ENCODE measurements at places on chromosomes 13 and 19.

- DNase-seq = no peak
These were observed 218.9 kb upstream of the EDNRB start for GRCh38 chr13:78137404-78138142.

DNA sequence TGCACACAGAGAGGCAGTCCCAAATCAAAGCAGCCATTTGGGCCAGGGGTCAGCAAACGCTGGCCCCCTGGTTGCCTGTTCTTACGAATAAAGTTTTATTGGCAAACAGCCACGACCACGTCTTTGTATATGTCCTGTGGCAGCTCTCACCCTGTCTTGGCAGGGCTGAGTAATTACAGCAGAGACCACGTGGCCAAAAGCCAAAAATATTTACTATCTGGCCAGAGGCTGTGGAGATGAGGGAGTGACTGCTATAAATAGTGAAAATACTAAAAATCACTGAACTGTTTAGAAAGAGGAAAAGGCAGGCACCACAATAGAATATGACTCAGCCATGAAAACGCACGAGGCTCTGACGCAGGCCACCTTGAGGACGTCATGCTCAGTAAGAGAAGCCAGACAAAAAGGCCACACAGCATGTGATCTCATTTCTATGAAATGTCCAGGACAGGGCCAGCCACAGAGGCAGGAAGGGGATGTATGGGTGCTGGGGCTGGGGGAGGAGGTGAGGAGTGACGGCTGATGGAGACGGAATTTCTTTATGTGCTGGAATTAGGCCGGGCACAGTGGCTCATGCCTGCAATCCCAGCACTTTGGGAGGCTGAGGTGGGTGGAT lies 29.4 kb downstream of the SMIM24 start:
- DNase-seq = no peak

- DNase-seq = no peak
These were observed 2660.1 kb upstream of the PCDH20 start for GRCh38 chr13:64075543-64076271.

GRCh38 chr13:44459674-44460073 lies 86.0 kb downstream of the SERP2 start:
- DNase-seq = no peak

GRCh38 chr19:3785938-3786824 lies at the start of gene MATK:
Gene MATK (minus strand): TSS chr19:3786381. CDS start chr19:3785135, 1,246 bp downstream.
- DNase-seq = no peak

DNA sequence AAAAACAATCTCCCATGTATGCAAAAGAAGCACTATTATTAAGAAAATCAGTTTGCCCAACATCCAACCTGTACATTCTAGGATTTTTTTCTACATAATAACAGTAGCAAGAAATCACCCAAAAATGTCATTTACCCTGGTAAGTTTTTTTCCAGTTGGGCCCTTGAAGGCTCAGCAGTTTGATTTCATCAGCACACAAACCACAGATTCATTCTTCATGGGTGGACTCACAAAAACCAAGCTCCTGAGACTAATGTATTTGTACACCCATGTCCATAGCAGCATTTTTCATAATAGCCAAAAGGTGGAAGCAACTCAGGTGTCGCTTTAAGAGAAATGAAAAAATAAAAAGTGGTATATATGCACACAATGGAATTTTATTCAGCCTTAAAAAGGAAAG lies 210.1 kb downstream of the TBC1D4 start:
- DNase-seq = no peak

GRCh38 chr19:47005873-47006272 lies 13.8 kb upstream of the NPAS1 start:
- no peak for DNase-seq

- no peak for DNase-seq
These were observed 102.2 kb upstream of the PEG3 start for GRCh38 chr19:56942756-56943155.

- no peak for DNase-seq
These were observed 9.8 kb downstream of the ZGLP1 start for GRCh38 chr19:10299545-10300458.

- no peak for DNase-seq
These were observed 607 bp downstream of the PLEKHJ1 start for GRCh38 chr19:2235381-2236063.

DNA sequence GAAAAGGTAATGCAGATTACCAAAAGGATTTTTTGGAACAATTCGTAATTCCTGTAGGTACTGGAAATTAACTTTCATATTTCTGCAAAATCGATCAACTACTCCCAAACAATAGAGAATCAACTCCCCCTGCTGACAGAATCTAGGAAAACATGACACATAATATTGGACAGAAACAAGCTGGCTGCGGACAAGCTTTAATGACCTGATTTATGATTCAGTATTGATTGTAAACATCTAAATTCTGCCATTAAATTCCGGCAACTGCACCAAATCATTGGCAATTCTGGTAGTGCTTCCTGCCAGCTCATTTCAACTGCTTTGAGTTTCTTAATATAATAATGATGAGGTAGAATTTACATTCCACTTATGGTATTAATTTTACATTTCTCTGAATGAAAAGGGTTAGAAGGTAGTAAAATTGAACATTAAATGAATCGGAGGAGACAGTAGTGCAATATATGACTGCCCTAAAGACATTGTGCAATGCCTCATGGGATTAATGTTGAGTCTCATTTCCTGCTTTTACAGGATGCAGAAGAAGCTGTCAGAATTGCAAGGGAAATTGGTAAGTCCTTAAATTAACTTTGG lies 146.5 kb downstream of the PCCA start:
- no peak for DNase-seq

DNA sequence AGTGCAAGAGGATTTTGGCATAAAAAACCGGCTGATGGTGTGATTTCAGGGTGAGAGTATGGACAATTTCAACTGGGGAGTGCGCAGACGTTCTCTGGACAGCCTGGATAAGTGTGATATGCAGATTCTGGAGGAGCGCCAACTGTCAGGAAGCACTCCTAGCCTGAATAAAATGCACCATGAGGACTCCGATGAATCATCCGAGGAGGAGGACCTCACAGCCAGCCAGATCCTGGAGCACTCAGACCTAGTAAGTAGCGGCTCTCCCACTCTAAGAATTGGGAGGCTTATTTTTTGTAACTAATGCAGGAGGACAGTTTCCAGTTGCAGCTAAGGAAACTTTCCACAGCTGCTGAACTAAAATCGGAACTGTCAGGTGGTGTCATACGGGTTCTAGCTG lies 53.6 kb downstream of the ZAR1L start:
- no peak for DNase-seq

DNA sequence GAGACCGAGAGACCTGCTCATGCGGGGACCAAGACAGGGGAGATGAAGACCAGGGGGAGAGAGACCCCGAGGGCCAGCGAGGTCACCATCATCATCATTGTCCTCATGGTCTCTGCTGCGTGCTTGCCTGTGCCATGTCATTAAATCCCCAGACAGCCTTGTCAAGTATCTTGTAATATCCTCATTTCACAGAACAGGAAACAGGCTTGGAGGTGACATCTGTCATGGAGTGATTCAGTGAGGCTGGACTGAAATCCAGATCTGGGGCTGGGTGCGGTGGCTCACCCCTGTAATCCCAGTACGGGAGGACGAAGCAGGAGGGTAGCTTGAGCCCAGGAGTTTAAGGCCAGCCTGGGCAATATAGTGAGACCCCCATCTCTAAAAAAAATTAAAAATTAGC lies 5.9 kb upstream of the NANOS2 start:
- no peak for DNase-seq

- no peak for DNase-seq
These were observed 5.7 kb upstream of the THSD1 start for GRCh38 chr13:52411629-52412028.

GRCh38 chr13:112725346-112726015 lies 35.6 kb downstream of the ATP11A start:
- no peak for DNase-seq

DNA sequence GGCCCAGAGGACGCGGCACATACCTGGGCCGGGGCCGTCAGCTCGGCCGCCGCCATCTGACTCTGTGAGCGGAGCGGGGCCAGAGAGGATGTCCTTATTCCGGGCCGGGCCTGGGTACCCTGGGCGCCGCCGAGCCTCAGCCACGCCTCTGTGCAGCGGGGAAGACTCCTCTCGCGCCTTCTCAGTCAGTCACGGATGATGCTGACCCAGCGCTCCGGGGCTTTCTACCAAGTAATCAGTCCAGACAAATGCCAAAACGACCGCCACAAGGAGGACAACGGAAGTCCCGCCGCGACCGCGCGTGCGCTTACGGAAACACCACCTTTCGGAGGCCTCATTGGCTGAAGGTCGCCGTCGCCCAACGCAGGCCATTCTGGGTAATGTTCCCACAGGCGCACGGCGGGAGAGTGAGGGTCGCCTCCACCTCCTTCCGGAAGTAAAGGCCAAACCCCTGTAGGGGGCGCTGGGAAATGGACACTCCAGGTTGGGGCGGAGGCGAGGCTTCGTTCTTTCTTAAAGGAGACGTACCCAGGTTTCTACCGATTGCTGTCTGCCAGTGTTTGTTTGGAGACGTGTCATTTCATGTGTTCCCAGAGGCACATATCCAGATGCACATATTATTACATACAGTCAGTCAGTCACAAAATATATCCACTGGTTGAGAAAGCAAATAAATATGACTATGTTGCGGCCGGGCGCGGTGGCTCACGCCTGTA lies at the start of gene ZNF256:
Gene ZNF256 (minus strand): TSS at position 288 of the 716 bp plus-strand sequence. CDS start 232 bp downstream, at position 56.
- DNase-seq = peak; percentile 77

DNA sequence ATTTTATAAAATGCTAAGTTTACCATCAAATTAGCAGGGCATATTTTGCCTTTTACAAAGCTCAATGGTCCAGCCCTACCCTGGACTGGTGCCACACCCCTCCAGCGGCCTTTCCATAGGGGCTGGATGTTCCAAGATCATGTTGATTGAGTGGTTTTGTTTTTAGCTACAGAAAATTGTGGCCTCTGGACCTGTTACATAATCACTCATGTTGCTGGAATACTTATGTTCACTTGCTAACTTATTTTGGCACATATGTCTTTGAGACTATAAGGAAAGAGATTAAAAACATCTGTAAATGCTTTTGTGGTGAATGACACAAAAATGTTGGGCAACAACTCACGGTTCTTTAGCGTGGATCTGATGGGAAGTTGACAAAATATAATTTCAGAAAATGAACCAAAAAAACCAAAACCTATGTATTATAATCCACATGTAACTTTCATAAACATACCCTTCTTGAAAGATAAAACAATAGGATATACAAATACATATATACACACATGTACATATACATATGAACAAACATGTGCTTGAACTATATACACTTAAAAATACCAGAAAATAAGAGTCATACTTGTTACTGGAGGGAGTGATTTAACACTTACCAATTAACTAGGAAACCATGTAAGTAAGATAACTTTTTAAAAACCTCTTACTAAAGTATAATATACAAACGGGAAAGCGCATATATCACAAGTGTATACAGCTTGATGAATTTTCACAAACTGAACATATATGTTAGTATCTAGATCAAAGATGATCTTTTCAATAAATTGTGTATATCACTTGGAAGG lies 46.6 kb upstream of the SLC15A1 start:
- DNase-seq = no peak

- DNase-seq = no peak
These were observed 150.6 kb downstream of the DIAPH3 start for GRCh38 chr13:60013166-60013565.

DNA sequence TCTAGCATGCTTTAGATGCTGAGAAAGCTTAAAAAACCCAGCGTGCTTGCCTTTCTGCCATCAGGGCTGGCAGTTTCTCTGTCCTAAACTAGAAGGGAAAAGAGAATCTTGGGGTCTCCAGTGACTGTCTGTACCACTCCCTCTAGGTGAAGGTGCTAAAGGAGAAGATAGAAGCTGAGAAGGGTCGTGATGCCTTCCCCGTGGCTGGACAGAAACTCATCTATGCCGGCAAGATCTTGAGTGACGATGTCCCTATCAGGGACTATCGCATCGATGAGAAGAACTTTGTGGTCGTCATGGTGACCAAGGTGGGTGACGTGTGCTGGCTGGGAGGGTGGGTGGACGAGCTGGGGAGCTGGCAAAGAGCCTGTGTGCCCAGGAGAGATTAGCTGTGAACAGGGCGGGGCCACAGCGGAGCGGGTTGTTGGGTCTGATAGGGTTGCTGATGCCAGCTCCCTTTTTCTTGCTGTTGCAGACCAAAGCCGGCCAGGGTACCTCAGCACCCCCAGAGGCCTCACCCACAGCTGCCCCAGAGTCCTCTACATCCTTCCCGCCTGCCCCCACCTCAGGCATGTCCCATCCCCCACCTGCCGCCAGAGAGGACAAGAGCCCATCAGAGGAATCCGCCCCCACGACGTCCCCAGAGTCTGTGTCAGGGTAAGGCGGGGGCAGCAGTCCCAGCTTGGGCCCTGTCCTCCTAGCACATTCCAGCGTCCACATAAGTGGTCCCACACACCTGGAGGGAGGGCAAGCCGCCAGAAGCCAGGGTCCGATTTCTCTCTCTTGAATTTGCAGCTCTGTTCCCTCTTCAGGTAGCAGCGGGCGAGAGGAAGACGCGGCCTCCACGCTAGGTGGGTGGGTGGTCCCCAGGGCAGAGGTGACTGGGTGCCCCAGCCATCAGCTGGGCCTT lies 2.3 kb downstream of the RAD23A start:
- DNase-seq = no peak

All from stimulated activated CD8-positive, alpha-beta memory T cell treated with anti-CD3 and anti-CD28 coated beads, Interleukin-15, amount 100 ng/mL, for 4 hours (primary cell).